ENCODE measurements at places on chromosomes 1 and 21. TPM values are rescaled to one million over a fixed set of nuclear protein-coding genes. Genes with fewer than 3 reads are reported as not detected.

Gene ANGPTL3
- not detected for total RNA-seq

Gene ITLN2
- not detected for total RNA-seq

Gene EXOC8
- total RNA-seq = 28.8 TPM

Gene ATP1A2
- 93.2 TPM for total RNA-seq

Gene GLUL
- 185 TPM for total RNA-seq
